ENCODE measurements at places on chromosomes 1 and 21.

- H3K4me3 ChIP-seq: no peak overlapping the region
- peaks cover 2% of the 10 kb centered on the region for H3K4me1 ChIP-seq
- DNase-seq: peak; percentile 60
- H3K27me3 ChIP-seq: no peaks in the 10 kb centered on the region
- no peaks in the 10 kb centered on the region for H3K36me3 ChIP-seq
Measured at GRCh38 chr1:156608981-156609380, 7.7 kb upstream of the GPATCH4 start.

GRCh38 chr1:195763146-195763906 lies 844.9 kb downstream of the KCNT2 start:
- H3K4me3 ChIP-seq: peak overlapping the region; percentile 51
- H3K36me3 ChIP-seq: no peaks in the 10 kb centered on the region
- peaks cover 5% of the 10 kb centered on the region for H3K4me1 ChIP-seq

DNA sequence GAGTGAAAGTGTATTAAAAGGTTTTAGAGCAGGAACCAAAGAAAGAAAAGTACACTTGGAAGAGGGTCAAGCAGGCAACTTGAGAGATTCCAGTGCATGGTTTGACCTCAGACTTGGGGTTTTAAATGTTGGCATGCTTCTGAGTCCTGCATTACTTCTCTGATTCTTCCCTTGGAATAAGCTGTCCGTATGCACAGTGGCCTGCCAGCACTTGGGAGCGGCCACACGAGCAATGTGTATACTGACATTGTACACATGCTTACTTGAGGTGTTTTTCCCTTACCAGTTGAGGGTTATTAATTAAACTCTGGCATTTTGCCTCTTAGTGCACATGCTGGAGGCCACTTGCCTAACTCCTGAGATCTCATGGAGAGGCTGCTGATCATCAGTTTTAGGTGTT lies 786.6 kb upstream of the RGS18 start:
- no peak overlapping the region for H3K27ac ChIP-seq
- DNase-seq: no peak
- H3K4me3 ChIP-seq: no peak overlapping the region
- no peaks in the 10 kb centered on the region for H3K4me1 ChIP-seq

DNA sequence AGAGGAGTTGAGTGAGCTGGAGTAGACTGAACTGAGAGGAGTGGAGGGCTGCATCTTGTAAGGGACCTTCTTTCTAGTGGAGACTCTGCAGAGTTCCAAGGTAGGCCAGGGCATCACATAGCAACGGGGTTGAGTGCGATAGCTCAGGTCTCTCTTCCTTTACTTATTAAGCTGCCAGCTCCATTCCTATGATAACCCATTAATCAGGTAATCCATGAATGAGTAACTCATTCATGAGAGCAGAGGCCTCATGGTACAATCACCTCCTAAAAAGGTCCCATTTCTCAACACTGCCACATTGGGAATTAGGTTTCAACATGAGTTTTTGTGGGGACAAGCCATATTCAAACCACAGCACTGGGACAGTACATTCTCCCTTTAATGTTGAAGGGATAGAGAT lies 21.3 kb downstream of the VN1R5 start:
- no peak for DNase-seq
- no peaks in the 10 kb centered on the region for H3K36me3 ChIP-seq
- no peaks in the 10 kb centered on the region for H3K4me1 ChIP-seq
- no peak overlapping the region for H3K4me3 ChIP-seq

- H3K27ac ChIP-seq: no peak overlapping the region
- H3K4me1 ChIP-seq: no peaks in the 10 kb centered on the region
- H3K4me3 ChIP-seq: no peak overlapping the region
- H3K36me3 ChIP-seq: no peaks in the 10 kb centered on the region
Measured at GRCh38 chr1:184425449-184426277, 38.8 kb downstream of the C1orf21 start.

DNA sequence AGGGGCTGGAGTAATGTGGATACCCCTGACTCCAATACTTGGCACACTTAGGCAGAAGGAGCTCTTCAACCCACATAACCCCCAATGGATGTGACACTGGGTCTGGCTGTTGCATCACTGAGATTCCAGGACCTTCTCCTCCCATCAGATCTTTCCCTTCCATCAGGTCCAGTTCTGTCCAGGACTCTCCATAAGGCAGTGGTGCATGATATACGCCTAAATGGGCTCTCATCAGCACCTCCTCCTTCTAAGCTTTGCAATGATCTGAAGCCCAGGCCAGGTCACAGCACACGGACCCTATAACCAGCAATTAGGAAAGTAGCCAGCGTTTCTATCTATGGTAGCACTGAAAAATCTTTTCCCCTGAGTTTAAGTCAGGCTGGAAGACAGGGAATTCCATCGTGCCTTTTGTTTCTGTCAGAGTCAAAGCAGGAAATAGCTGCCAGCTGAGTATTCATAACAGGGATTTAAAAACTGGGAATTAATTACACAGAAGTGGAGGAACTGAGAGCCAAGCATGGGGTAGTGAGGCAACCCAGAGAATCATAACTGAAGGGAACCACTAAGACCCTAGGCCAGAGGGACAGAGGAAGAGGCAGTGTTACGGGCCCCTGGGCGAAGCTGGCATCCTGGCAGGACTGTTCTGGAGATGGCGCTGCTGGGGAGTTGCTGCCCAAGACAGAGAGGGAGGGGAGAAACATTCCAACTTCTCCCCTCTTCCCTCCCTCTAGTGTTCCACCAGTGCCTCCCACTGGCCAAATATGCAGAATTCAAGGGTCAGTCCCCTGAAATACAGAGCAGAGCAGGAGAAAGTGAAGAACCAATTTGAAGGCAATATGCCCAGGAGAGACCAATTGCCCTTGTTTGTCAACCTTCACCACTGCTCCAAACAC lies 37.5 kb upstream of the HOOK1 start:
- H3K27me3 ChIP-seq: no peaks in the 10 kb centered on the region
- H3K36me3 ChIP-seq: no peaks in the 10 kb centered on the region
- H3K27ac ChIP-seq: peak overlapping the region; percentile 4
- no peak for DNase-seq
- no peak overlapping the region for H3K4me3 ChIP-seq
- no peaks in the 10 kb centered on the region for H3K4me1 ChIP-seq

GRCh38 chr1:39845569-39846566 lies 37.4 kb downstream of the TRIT1 start:
- H3K27ac ChIP-seq: peak overlapping the region; percentile 59
- no peaks in the 10 kb centered on the region for H3K27me3 ChIP-seq
- peaks cover 77% of the 10 kb centered on the region for H3K36me3 ChIP-seq
- DNase-seq: peak; percentile 84

DNA sequence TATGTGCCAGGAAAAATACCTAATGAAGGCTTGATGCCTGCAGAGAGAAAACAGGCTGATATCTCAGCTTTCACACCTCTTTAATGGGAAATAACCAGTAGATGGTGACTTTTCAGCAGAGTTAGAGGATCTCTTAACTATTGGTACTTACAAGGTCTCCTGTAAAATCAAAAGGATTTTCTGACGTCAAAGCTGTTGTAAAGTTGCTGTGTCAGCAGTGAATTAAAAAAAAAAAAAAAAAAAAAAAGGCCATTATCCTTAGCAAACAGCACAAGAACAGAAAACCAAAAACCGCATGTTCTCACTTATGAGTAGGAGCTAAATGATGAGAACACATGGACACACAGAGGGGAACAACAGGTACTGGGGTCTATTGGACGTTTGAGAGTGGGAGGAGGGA lies 349.1 kb downstream of the AMY1C start:
- no peak overlapping the region for H3K4me3 ChIP-seq
- no peak overlapping the region for H3K27ac ChIP-seq
- no peaks in the 10 kb centered on the region for H3K27me3 ChIP-seq
- DNase-seq: no peak

GRCh38 chr1:232995189-232995588 lies 44.8 kb downstream of the NTPCR start:
- H3K4me1 ChIP-seq: no peaks in the 10 kb centered on the region
- DNase-seq: no peak
- H3K27me3 ChIP-seq: no peaks in the 10 kb centered on the region
- H3K27ac ChIP-seq: no peak overlapping the region

DNA sequence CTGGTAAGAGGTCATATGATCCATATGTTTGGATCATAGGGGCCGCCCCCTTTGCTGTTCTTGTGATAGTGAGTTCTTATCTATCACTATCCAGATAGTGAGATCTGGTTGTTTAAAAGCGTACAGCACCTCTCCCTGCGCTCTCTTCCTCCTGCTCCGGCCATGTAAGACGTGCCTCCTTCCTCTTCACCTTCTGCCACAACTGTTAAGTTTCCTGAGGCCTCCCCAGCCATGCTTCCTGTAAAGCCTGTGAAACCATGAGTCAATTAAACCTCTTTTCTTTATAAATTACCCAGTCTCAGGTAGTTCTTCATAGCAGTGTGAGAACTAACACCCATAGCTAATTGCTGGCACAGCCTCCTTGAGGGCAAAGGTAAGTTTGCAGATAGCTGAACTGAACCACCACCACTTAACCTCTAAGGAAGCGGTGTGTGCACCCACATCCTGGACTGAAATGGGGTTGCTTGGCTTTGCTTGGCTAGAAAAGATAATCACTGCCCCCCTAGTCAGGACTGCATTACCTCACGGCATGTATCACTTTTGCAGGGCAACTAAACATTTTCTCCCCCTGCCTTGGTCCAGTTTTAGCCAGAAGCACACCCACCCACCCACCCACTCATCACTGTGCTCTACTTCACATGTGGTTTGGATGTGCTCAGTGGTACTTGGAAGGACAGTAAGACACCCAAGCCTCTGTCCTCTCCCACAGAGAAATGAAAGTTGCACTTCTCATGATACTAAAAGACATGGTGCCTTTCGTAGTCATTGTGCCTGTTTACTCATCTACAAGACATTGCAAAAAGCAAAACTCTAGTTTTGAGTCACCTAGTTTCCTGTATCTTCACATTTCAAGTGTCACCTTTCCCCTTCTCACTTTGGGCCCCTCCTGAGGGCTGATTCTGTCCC lies 23.1 kb upstream of the PTAFR start:
- H3K27ac ChIP-seq: no peak overlapping the region
- no peak for DNase-seq
- no peaks in the 10 kb centered on the region for H3K27me3 ChIP-seq
- no peak overlapping the region for H3K4me3 ChIP-seq
- H3K36me3 ChIP-seq: peaks cover 39% of the 10 kb centered on the region

- H3K4me3 ChIP-seq: peak overlapping the region; percentile 93
- peak; percentile 37 for DNase-seq
- peaks cover 12% of the 10 kb centered on the region for H3K36me3 ChIP-seq
- peak overlapping the region; percentile 82 for H3K27ac ChIP-seq
- peaks cover under 1% of the 10 kb centered on the region for H3K27me3 ChIP-seq
Measured at GRCh38 chr1:160030657-160031364, 979 bp downstream of the PIGM start.

GRCh38 chr1:33057095-33057494 lies 20.4 kb upstream of the AK2 start:
- H3K27ac ChIP-seq: no peak overlapping the region
- H3K4me1 ChIP-seq: no peaks in the 10 kb centered on the region
- DNase-seq: no peak
- no peaks in the 10 kb centered on the region for H3K27me3 ChIP-seq
- no peaks in the 10 kb centered on the region for H3K36me3 ChIP-seq

DNA sequence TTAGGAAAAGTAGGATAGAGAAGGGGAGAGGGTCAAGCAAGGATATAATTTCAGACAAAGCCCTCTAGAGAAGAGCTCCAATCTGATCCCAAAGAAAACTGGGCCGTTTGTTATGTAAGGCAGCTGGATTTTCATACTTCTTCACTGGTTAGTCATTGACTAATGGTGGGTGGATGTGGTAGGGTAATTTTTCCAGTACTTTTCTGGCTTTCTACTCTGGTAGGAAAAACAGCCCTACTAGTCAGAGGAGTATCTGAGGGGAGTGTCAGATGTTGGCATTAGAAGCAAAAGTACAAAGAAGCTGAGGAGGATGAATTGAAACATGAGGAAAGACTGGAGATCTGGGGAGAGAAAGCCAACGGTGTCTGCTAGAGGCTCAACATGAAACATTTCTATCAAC lies 145.3 kb downstream of the TNFSF18 start:
- peaks cover 26% of the 10 kb centered on the region for H3K4me1 ChIP-seq
- H3K36me3 ChIP-seq: no peaks in the 10 kb centered on the region
- H3K27ac ChIP-seq: 0 out of 2 replicates have a peak overlapping the region, but pooled peaks have one; percentile 9
- H3K4me3 ChIP-seq: no peak overlapping the region
- no peak for DNase-seq
- no peaks in the 10 kb centered on the region for H3K27me3 ChIP-seq

- no peak for DNase-seq
- no peak overlapping the region for H3K27ac ChIP-seq
- no peak overlapping the region for H3K4me3 ChIP-seq
- no peaks in the 10 kb centered on the region for H3K4me1 ChIP-seq
- H3K36me3 ChIP-seq: peaks cover 4% of the 10 kb centered on the region
Measured at GRCh38 chr21:36461918-36462486, 17.9 kb downstream of the CLDN14 start.

GRCh38 chr1:114740331-114740730 lies 17.5 kb downstream of the CSDE1 start:
- no peak for DNase-seq
- no peaks in the 10 kb centered on the region for H3K27me3 ChIP-seq
- H3K4me1 ChIP-seq: no peaks in the 10 kb centered on the region
- no peak overlapping the region for H3K27ac ChIP-seq
- H3K36me3 ChIP-seq: peaks cover 75% of the 10 kb centered on the region
- no peak overlapping the region for H3K4me3 ChIP-seq

- no peak overlapping the region for H3K27ac ChIP-seq
- no peaks in the 10 kb centered on the region for H3K36me3 ChIP-seq
- no peak overlapping the region for H3K4me3 ChIP-seq
- no peaks in the 10 kb centered on the region for H3K27me3 ChIP-seq
- no peak for DNase-seq
Measured at GRCh38 chr1:60872426-60873054, 209.8 kb upstream of the NFIA start.
